Spinal cord (tissue), 10 donors: ENCODE measurements at places on chromosomes 12 and 14. TPM values are rescaled to one million over a fixed set of nuclear protein-coding genes. Genes with fewer than 3 reads are reported as not detected.

DNA sequence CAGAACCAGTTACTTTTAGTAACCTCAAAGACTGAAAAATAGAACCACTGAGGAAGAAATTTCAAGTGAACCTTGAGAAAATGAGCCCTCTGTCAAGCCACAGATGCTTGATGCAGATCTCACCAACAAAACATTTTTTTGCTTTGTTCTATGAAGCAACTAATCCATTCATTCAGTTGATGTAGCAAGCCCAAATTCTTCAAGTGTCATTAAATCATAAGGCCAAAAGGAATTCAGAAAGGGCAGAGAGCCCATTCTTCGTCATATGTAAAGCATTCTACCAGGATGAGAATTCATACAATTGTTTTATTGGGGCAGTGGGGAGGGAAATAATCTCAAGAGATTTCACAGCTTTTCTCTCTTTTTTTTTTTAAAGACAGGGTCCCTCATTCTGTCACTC is 218.0 kb upstream of the RGS6 start:
- no peak for DNase-seq

DNA sequence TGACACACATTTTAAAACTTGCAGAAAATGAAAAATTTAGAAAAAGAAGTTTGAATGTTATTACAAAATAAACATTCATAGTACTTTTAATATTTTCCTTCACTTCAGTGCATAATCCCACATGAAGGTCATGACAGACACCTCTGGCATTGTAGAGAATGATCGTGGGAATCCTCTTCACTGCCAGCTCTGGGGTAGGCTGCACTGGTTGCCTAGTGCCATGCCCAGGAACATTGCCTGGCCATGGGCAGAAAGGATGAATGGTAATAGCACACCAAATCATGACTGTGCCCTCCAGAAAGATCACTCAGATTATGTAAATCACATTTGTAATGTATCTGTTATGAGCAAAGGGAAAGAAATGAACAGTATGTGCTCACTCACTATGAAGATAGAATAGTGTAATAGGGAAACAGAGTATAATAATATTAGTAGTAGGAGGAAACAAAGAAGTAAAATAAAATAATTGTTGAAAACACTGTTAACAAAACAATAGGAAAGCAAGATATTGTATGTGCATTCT is 161.6 kb downstream of the PLCZ1 start:
- no peak for DNase-seq

GRCh38 chr12:103677341-103677740 is 90.3 kb downstream of the STAB2 start:
- DNase-seq, result no peak

GRCh38 chr12:13223941-13224340 is 27.4 kb downstream of the EMP1 start:
- DNase-seq, result no peak

GRCh38 chr12:64184216-64184615 is 37.9 kb downstream of the KICS2 start:
- no peak for DNase-seq

DNA sequence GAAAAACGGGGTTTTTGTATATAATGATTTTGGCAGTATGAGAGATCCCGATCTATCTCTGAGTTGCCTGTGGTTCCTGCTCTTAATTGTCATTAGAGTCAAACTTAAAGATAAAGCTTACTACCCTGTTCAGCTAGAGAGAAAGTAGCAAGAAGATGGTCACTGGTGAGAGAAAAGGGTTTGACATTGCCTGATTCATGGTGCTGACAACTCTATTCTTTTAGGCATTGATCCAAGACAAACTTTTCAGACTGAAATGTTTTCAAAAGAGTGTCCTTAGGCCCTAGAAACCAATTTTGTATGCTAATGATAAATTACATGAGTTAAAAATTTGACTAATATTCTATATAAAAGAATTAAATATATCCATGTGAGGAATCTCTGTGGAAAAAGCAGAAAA is 35.1 kb downstream of the PELI2 start:
- no peak for DNase-seq

GRCh38 chr12:4526923-4527546 is 11.7 kb upstream of the RAD51AP1 start:
- no peak for DNase-seq

GRCh38 chr14:97298736-97299135 is 501.6 kb downstream of the VRK1 start:
- no peak for DNase-seq

DNA sequence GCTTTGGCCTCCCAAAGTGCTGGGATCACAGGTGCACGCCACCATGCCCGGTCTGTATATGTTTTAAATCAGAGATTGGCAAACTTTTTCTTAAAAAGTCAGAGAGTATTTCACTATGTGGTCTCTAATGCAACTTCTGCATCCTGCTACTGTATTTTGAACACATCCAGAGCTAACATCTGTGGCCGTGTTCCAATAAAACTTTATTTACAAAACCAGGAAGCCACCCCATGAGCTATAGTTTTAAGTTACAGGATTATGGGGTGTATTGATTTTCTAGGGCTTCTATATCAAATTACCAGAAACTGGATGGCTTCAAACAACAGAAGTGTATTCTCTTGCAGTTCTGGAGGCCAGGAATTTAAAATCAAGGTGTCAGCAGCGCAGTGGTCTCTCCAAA is 5.3 kb upstream of the RBM19 start:
- no peak for DNase-seq

DNA sequence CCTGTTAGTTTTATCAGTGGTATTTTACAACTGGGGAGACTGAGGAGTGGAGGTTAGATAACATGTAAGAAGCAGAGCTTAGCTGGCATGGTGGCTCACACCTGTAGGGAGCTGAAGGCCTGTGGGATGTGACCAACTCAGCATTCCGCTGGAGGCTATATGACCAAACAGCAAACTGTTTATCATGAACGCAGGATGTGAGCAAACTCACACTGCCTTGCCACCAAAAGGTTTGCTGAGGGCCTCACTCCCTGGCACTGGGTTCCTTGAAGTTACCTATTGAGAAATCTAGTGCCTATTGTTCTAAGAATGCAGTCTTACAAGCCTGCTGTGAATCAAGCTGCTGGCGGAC is 23.4 kb downstream of the JKAMP start:
- no peak for DNase-seq

DNA sequence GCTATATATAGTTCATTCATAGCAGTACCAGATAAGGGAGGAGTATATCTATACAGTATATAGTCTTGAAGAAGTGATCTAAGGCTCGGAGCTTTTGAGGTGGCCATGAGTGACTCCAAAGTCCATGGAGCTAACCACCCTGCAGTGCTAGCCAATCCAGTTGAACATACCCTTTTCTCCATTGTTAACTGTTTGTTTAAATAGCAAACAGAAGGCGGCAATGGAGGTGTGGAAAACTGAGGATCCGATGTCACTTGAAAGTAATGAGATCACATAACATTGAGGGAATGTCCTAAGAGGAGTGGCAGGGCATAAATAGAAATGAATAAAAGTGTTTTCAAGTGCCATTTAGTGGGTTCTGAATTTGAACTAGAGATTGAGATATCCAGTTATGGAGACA is 12.4 kb upstream of the SNAPC1 start:
- DNase-seq, result no peak

GRCh38 chr14:74415115-74415437 is 10.9 kb downstream of the SYNDIG1L start:
- DNase-seq, result no peak

Gene NYNRIN
- polyA plus RNA-seq, result 25.3 TPM

Gene AKAP3
- 2.0 TPM for polyA plus RNA-seq

Gene SDR9C7
- not detected for polyA plus RNA-seq

Gene HVCN1
- polyA plus RNA-seq, result 16.3 TPM
